ENCODE measurements at places on chromosomes 12 and 14.
A peak's percentile ranks its signal among the peaks of the same experiment; 100 is the strongest.

- no peaks in the 10 kb centered on the region for H3K27me3 ChIP-seq
- peaks cover 24% of the 10 kb centered on the region for H3K4me1 ChIP-seq
- no peak within 1 kb of the TSS for H3K27ac ChIP-seq
- no peak within 1 kb of the TSS for H3K4me3 ChIP-seq
- no peaks in the 10 kb centered on the region for H3K36me3 ChIP-seq
Observed at GRCh38 chr14:20683891-20684661, at the start of gene RNASE4. TSS of gene RNASE4 (plus strand) at chr14:20684560. CDS start at chr14:20699372, 14,812 bp downstream.

DNA sequence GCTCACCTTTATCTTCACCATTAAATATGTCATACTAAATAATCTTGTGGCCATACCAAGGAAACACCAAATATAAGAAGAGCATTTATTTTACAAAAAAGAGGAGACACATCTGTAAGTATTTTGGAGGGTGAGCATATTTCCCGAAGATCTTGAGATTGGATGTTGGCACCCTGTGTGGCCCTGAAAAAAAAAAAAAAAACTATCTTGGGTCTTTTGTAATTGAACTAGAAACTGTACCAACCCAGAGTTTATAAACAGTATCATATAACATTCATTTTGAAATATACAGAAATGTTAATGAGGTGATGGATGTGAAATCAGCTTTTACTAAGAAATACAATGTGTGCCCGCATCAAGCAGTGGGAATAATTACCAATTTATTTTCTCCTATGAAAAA, 104.0 kb upstream of the FRMD6 start:
- peaks cover 19% of the 10 kb centered on the region for H3K27me3 ChIP-seq
- no peak overlapping the region for H3K27ac ChIP-seq
- H3K4me3 ChIP-seq = no peak overlapping the region
- H3K36me3 ChIP-seq = no peaks in the 10 kb centered on the region
- no peak for ATAC-seq

GRCh38 chr14:30657606-30658163, 35.6 kb downstream of the SCFD1 start:
- H3K27ac ChIP-seq = no peak overlapping the region
- no peak for ATAC-seq
- no peaks in the 10 kb centered on the region for H3K4me1 ChIP-seq

- no peak overlapping the region for H3K27ac ChIP-seq
- ATAC-seq = no peak
- H3K27me3 ChIP-seq = no peaks in the 10 kb centered on the region
- no peaks in the 10 kb centered on the region for H3K4me1 ChIP-seq
Observed at GRCh38 chr12:8722286-8722800, 24.6 kb downstream of the RIMKLB start.

DNA sequence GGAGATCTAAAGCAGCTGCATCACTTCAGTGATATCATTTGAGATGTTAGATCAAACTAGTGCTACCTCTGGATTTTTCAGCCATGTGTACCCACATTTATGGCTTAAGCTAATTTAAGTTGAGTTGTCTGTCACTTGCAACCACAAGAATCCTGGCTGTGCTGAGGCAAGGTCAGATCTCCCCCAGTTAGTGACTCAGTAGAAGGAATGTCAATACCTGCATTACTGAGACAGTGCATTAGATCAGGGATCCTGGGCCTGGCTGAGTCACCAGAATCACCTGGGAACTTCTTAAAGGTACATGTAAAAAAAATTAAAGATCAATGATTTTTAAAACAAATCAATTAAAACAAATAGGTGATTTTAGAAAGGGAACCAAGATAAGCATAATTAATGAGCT, 84.6 kb upstream of the GRIN2B start:
- H3K36me3 ChIP-seq = no peaks in the 10 kb centered on the region
- peaks cover 3% of the 10 kb centered on the region for H3K27me3 ChIP-seq
- no peak overlapping the region for H3K4me3 ChIP-seq
- no peak for ATAC-seq
- no peaks in the 10 kb centered on the region for H3K4me1 ChIP-seq
- no peak overlapping the region for H3K27ac ChIP-seq

DNA sequence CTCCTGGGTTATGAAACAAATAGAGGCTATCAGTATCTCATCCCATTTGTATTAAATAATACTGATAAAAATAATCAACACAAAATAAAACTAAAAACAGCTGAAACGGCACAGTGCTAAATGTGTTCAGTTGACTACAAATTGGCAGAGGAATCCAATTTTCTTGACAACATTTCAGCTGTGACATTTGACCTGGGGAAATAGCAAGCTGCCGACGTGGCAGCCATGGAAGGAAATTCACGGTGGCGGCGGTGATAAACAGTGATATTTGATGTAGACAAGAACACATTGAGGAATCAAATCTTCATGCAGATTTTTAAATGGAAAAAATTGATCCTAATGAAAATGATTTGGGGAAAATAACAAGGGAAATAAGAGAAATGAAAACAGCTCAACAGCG, 159.1 kb upstream of the RTL1 start:
- no peak overlapping the region for H3K27ac ChIP-seq
- H3K27me3 ChIP-seq = peaks cover 10% of the 10 kb centered on the region
- H3K4me3 ChIP-seq = no peak overlapping the region
- no peak for ATAC-seq
- H3K4me1 ChIP-seq = no peaks in the 10 kb centered on the region

- no peaks in the 10 kb centered on the region for H3K36me3 ChIP-seq
- H3K4me1 ChIP-seq = no peaks in the 10 kb centered on the region
- no peak for ATAC-seq
- no peaks in the 10 kb centered on the region for H3K27me3 ChIP-seq
- H3K4me3 ChIP-seq = no peak overlapping the region
Observed at GRCh38 chr12:83629931-83630330, 943.2 kb downstream of the TMTC2 start.

DNA sequence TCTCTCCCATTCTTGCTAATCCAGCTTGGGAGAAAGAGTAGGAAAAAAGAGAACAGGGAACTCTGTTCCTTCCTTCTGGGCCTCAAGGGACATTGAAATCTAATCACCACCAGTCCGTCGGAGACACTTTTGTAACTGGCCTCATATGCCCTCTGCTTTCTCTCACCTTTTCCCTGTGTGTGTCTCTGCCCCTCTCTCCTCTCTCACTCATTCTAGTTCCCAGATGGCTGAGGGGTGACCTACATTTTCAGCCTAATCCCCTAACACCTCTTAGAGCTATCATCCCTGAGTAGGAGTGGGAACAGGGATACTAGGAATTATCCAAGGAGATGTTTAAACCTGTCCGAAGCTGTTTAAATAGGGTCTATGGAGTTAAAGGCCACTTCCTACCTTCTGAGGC, 8.9 kb upstream of the PCK2 start:
- H3K4me3 ChIP-seq = no peak overlapping the region
- ATAC-seq = no peak
- peak overlapping the region; percentile 33 for H3K27ac ChIP-seq

- H3K36me3 ChIP-seq = no peaks in the 10 kb centered on the region
- no peaks in the 10 kb centered on the region for H3K4me1 ChIP-seq
- H3K4me3 ChIP-seq = no peak overlapping the region
- no peaks in the 10 kb centered on the region for H3K27me3 ChIP-seq
- H3K27ac ChIP-seq = no peak overlapping the region
Observed at GRCh38 chr12:80491166-80491565, 47.1 kb downstream of the PTPRQ start.

DNA sequence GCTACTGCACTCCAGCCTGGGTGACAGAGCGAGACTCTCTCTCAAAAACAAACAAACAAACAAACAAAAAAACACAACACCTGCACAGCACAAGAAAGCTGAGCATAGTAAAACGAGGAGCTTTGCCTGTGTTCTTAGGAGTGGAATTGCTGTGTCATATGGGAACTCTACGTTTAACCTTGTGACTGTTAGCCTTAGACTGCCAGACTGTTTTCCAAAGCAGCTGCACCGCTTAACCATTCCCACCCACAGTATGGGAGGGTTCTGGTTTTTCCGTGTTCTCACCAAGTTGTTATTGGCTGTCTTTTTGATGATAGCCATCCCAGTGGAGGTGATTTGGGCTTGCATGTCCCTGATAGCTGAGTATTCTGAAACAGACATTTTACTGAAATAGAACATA, 9.2 kb downstream of the WNT5B start:
- no peaks in the 10 kb centered on the region for H3K4me1 ChIP-seq
- no peak overlapping the region for H3K27ac ChIP-seq
- ATAC-seq = no peak
- peaks cover 15% of the 10 kb centered on the region for H3K27me3 ChIP-seq
- no peak overlapping the region for H3K4me3 ChIP-seq
- H3K36me3 ChIP-seq = no peaks in the 10 kb centered on the region

- H3K36me3 ChIP-seq = peaks cover 13% of the 10 kb centered on the region
- H3K4me3 ChIP-seq = no peak overlapping the region
- H3K27ac ChIP-seq = no peak overlapping the region
- no peak for ATAC-seq
Observed at GRCh38 chr14:73997944-73998447, 21.1 kb downstream of the ENTPD5 start.

DNA sequence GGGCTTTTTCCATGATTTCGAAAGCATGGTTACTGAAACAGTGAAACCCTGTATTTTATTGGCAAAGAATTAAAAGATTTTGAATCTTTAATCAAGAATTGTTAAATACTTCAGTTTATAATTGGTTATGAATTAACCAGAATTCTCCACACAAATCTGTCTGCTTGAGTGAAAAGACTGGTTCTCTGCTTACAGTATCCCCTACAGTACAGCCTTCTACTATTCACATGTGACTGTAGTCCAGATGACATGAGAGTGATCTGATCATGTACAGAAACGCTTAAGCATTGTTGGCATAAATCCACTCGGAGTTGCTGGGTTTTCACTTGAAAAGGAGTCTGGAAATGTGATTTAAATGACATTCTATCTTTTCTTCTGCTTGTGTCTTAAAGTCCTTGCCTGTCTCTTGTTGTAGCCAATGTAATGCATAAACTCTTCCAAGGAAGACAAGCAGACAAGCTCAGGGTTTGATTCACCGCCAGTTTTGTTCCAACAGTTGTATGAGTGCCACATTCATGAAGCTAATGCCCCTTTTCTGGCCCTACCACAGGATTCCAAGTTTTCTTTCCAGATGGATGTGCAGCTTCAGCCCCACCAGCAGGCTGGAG, 222.0 kb upstream of the LRIG3 start:
- H3K36me3 ChIP-seq = no peaks in the 10 kb centered on the region
- H3K4me1 ChIP-seq = no peaks in the 10 kb centered on the region
- peaks cover 3% of the 10 kb centered on the region for H3K27me3 ChIP-seq
- H3K4me3 ChIP-seq = no peak overlapping the region

GRCh38 chr12:3055704-3056467, 21.3 kb upstream of the TSPAN9 start:
- no peaks in the 10 kb centered on the region for H3K36me3 ChIP-seq
- no peak overlapping the region for H3K27ac ChIP-seq
- no peaks in the 10 kb centered on the region for H3K4me1 ChIP-seq
- H3K4me3 ChIP-seq = no peak overlapping the region
- peaks cover 14% of the 10 kb centered on the region for H3K27me3 ChIP-seq

DNA sequence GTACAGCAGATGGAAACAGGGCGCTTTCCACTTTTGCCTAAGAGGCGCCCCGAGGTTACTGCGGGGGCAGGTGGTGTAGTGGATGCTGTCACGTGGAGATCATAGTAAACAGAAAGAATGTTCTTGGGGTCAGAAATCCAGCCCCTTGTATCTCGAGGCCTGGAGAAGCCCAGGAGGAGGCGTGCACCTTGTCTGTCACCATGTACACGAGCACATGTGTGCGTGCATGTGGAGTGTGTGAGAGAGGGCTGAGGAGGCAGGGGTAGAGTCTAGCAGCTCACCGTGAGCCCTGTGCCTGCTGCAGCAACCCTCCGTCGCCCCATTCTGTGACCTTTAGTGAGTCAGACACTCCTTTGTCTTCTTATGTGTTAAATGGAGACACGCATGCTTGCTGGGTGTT, 59.0 kb downstream of the CACNA1C start:
- no peak overlapping the region for H3K27ac ChIP-seq
- no peaks in the 10 kb centered on the region for H3K4me1 ChIP-seq
- H3K4me3 ChIP-seq = no peak overlapping the region
- ATAC-seq = no peak
- peaks cover 3% of the 10 kb centered on the region for H3K27me3 ChIP-seq

- H3K4me3 ChIP-seq = no peak overlapping the region
- no peaks in the 10 kb centered on the region for H3K4me1 ChIP-seq
- ATAC-seq = no peak
- H3K36me3 ChIP-seq = no peaks in the 10 kb centered on the region
Observed at GRCh38 chr12:78407722-78408121, 456.9 kb upstream of the SYT1 start.

- ATAC-seq = no peak
- H3K27ac ChIP-seq = no peak overlapping the region
- peaks cover 6% of the 10 kb centered on the region for H3K27me3 ChIP-seq
- no peak overlapping the region for H3K4me3 ChIP-seq
- H3K36me3 ChIP-seq = no peaks in the 10 kb centered on the region
- H3K4me1 ChIP-seq = no peaks in the 10 kb centered on the region
Observed at GRCh38 chr14:58129208-58129607, 22.8 kb downstream of the ARMH4 start.

GRCh38 chr12:49059045-49059298, 1.6 kb downstream of the KMT2D start:
- ATAC-seq = no peak
- H3K27me3 ChIP-seq = no peaks in the 10 kb centered on the region
- H3K4me3 ChIP-seq = peak overlapping the region; percentile 96
- peaks cover 50% of the 10 kb centered on the region for H3K4me1 ChIP-seq

DNA sequence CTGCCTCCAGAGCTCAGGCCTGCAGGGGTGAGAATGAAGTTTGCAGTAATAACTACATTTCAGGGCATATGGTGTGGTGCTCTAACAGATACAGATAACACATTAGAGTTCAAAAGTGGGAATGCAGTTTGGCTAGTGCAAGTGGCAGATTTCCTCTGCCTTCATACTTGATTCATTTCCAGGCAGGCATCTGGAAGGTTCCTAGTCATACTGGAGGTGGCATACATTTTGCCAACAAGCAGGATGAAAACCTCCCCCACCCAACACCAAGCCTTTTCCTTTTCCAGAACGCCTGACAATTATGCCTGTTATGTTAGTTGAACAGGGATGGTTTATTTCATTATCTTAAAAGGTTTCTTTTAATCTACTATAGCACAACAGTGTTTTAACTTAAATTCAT, 24.3 kb downstream of the VTI1B start:
- no peaks in the 10 kb centered on the region for H3K4me1 ChIP-seq
- peaks cover 100% of the 10 kb centered on the region for H3K36me3 ChIP-seq
- no peak for ATAC-seq

DNA sequence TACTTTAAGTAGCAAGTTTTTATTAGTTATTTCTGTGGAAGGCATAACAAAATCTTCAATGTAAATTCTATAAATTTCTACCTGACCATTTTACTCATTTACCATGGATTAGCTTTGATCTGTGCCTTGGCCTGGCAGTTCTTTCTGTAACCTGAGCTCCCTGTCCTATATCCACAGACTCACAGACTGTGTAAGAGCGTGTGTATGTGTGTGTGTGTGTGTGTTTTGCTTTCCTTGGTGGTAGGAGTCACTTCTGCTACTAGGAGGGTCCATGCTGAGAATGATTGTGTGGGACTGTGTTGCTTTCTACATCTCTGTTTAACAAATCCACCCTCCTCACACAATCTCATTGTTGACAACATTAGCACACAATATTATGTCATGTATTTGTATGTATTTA, 221.2 kb upstream of the PELI2 start:
- ATAC-seq = no peak
- no peaks in the 10 kb centered on the region for H3K36me3 ChIP-seq
- no peak overlapping the region for H3K27ac ChIP-seq
- H3K27me3 ChIP-seq = no peaks in the 10 kb centered on the region
- H3K4me1 ChIP-seq = no peaks in the 10 kb centered on the region
